ENCODE measurements at places on chromosomes 3 and 15.

DNA sequence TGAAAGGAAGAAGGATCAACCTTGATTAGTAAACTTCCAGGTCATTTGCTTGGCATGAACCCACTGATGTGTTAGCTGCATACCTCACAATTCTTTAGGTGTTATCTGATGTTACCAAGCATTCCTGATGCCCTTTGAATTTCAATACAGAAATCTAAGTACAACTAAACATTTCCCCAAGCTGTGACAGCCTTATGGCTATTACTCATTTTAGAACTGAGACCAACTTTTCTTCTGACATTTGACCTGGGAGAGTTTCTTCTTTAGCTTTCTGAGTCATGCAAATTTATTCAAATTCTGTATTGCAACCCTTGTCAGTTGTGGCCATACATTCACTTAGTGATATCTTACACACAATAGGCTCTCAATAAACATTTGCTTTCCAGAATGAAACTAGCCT lies 124.3 kb downstream of the TIGIT start:
- DNase-seq = no peak

- DNase-seq = no peak
Observed at GRCh38 chr3:111936191-111936841, 42.5 kb upstream of the ABHD10 start.

GRCh38 chr3:17313746-17314145 lies 428.7 kb downstream of the TBC1D5 start:
- no peak for DNase-seq

GRCh38 chr15:59011262-59011952 lies 23.9 kb downstream of the RNF111 start:
- no peak for DNase-seq

- DNase-seq = no peak
Observed at GRCh38 chr3:160379628-160380214, 19.3 kb downstream of the IFT80 start.

GRCh38 chr3:104519068-104519467 lies 847.6 kb upstream of the ALCAM start:
- peak; percentile 69 for DNase-seq
